ENCODE measurements at places on chromosomes 2 and 18. TPM values are rescaled to one million over a fixed set of nuclear protein-coding genes. Genes with fewer than 3 reads are reported as not detected.

REG1B gene
- total RNA-seq: not detected

TMEM169 gene
- total RNA-seq: 1.1 TPM

HOXD10 gene
- total RNA-seq: not detected

POTEE gene
- total RNA-seq: not detected
